Inflammatory macrophage treated with lipopolysaccharide for 4 hours (primary cell): ENCODE measurements at places on chromosomes 3 and 15.

DNA sequence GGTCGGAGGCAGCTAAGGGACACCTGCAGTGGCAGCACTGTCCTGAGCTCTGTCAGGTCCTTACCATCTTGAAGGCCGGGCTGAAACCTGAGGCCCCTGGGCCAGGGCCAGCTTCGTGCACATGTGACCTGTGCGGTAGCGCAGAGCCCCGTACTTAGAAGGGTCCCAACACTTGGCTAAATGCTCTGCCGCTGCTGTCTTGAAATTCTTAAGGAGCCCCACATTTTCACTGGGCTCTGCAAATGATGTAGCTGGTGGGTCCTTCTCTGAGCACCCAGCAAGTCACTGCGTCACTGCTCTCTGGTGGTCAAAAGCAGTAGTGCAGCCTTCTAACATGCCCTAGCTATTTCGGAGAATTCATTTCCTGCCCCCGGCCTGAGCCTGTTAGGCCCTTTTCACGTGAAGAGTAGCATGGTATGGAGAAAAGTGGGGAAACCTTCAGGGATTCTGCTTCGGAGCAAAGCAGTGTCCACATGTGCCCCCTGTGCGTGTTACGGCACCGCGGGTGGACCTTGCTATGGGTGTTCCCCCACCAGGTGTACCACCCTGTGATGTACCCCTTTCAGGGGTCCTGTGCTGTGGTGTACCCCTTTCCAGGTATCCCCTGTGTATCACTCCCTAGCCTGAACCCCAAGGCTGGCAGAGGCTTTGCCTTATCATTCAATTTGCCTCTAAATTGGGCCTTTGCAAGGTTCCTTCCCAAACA lies 79.7 kb downstream of the TMEM266 start:
- peak; percentile 78 for DNase-seq

DNA sequence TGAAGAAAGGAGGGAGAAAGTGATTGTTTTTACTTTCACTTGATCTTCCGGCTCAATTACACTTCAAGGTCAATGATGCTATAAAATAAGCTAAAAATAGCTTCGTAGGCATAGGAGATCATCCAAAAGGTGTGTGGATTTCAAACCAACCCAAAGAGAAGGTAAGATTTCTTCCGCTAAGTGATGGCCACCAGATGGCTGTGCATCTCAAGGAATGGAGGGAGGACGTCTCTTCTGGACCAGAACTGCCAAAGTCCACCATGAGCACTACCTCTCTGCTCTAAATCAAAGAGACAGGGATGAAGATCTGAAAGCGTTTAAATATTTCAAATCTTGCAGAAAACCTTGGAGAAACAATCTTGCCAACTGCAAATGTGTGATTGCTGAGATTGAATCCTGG lies 199.1 kb upstream of the ZPLD1 start:
- DNase-seq = no peak

DNA sequence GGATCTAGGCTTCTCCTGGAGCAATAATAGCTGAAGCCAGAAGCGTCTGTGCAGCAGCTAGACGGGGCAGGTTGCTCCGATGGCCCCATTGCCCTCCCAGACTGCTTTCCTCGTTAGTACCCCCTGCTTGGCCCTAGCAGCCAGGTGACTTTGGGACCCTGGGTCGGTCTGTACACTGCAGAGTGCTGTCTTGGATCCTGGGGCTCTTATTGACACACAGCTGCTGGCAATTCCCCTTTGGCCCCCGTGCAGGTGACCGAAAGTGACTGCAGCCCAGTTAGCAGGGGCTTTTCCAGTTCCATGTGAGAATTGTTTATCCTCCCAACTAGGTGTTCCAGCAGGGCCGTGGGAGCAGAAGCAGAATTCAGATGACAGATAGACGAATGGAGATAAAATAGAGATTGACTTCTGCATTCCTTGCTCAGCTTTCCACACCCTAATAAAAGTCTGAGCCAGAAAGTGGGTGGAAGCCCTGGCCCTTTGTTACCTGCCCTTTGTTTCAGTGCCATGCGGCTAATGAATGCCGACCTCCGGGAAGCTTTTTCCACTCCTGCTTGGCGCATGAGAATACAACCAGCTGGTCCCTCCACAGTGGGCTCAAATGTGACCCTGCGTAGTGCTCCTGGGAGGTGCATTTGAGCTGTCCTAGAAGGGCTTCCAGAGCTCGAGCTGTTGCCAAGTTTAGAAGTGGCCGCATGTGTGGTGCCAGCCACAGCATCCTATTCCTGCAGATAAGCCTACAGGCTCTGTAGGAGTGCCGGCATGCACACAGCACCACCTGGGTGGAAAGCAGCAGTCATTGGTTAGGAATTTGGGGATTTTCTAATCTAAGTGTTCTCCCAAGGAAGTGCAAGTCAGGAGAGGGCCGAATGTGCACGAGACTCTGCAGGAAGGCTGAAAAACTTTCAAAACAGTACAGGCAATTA lies 94.4 kb downstream of the SLCO3A1 start:
- no peak for DNase-seq

GRCh38 chr15:67365994-67366393 lies 111.4 kb downstream of the IQCH start:
- DNase-seq = no peak

DNA sequence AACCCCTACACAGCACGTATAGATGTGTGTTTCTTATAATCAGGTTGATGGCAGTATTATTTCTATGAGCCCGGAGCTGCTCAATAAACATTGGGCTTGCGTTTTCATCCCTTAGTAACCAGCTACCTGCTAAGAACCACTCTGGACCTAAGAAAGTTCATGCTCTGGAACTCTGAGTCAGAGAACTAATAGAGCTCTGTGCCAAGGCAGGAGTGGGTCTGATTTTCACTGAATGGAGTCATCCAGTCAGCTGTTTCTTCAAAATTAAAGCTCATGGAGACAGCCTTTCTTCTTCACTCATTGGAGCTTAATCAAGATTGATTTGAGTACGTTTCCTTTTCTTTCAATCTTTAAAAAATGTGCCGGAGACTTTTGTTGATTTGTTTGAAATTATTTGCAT lies 145.7 kb downstream of the BBX start:
- DNase-seq = no peak

DNA sequence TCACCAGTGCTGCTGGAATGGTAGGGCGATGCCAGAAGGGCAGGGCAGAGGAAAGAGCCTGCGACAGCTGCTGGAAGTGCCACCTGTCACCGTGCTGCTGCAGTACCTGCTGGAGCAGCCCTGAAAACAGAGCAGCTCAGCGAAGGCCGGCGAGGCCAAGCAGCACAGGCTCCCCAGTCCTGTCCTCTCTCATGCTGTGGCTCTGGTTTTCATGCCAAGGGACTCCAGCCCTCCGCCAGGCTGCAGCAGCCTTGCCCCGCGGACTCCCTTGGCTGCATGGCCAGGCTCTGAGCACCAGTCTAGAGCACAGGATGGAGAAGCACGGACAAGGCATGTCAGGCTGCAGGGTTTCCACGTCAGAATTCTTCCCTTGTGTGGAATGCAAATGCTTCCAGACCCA lies 43.9 kb downstream of the ADCY5 start:
- DNase-seq = no peak

DNA sequence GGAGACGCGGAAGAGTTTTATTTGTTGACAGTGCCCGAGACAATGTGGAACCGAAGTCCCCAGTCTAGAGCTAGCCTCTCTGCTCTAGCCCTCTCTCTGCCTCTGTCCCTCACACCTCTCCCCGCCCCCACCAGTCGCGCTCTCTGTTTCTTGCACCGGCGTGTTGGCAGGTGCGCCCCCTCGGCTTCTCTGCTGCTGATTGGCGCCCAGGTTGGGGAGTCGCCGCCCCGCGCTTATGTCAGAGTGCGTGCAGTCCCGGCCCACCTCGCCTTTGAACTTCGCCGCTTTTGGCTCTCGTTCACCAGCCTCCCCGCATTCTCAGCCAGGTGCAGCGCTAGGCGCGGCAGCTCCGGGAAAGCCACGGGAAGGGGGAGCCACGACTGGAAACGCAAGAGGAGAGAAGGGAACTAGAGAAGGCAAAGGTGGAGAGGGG lies at the start of gene SOX14:
SOX14 (plus strand) TSS at position 315 of the 433 bp plus-strand sequence. CDS start 470 bp downstream, outside the sequence.
- no peak for DNase-seq

DNA sequence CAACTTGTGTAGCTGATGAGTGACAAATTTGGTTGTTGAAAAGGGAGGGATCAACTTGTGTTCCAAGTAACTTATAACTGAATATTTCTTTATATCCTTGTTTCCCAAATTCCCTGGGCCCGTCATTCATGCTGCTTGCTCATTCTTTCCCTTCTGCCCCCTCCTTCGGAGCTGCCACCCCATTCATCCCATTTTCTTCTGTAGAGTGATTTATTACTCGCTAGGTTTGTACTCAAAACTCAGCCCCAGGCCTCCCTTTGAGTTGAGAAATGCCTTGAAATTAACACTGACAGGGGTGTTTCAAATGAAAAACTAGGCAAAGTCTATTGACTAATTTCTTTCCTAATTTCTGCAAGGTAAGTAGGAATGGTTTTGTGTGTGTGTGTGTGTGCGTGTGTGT lies 277.4 kb upstream of the SLCO3A1 start:
- DNase-seq = no peak

GRCh38 chr3:151816091-151816604 lies 2.2 kb downstream of the AADAC start:
- no peak for DNase-seq

DNA sequence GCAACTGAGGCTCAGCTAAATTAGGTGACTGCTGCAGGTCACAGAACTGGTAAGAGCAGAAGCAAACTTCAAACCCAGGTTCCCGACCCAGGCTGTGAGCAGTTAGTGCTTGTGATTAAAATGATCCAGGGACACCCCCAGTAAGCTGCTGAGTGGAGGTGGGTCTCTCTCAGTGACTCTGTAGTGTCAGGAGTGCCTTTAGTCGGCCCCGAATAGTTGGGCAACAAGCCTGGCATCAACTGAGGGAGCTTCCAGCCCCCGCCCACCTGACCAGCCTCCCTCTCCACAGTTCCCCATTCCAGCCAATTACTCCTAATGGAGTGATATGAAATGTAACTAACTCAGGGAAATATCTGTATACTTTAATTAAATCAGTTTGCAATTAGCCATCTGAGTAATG lies 168.0 kb upstream of the SMAD3 start:
- DNase-seq = no peak

- DNase-seq = no peak
Measured at GRCh38 chr3:146628671-146629070, 23.5 kb upstream of the PLSCR5 start.

- no peak for DNase-seq
Measured at GRCh38 chr15:64894395-64895056, 17.2 kb upstream of the ANKDD1A start.

DNA sequence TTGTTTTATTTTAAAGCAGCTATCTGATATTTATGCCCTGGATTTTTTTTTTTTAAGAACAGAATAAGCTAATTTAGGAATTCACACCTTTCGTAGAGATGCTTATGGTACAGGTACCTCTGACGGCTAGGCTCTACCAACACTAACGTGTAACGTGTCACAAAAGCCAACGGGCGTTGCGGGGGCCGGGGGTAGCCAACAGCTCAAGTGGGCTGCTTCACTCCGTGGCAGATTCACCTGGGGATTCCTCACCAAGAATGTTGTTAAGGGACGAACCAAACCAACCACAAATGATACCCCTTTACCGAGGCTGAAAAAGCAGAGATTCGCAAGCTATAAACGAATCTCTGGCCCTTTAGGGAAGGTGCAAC lies 1.0 kb downstream of the TMCC1 start:
- peak; percentile 5 for DNase-seq

DNA sequence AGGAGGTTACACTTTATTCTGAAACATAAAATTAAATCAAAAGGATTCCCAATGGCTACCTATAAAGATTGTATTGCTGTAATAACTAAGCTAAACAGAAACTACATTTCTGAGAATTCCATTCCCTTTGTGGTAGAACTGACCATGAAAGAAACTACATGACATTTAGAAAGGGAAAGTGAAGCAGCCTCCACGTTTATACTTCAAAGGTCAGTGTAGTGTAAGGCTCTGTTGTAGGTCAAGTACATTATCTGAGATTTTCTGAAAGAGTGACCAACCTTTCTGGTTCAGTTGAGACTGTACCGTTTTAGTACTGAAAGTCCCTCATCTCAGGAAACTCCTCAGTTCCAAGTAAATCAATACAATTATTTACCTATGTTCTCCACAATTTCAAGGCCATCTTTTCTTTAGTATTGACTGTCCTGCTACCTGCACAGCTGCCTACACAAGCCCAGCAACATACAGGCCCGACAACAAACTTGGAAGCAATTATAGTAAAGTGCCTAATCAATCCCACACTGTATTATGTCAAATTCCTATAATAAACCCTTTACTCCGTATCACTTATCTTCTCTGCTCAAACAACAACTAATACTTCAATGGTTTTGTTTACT lies 343.0 kb downstream of the PLOD2 start:
- no peak for DNase-seq

GRCh38 chr3:156010829-156011228 lies 109.5 kb upstream of the KCNAB1 start:
- DNase-seq = no peak

GRCh38 chr3:156812521-156813335 lies 13.4 kb upstream of the LEKR1 start:
- DNase-seq = peak; percentile 55

DNA sequence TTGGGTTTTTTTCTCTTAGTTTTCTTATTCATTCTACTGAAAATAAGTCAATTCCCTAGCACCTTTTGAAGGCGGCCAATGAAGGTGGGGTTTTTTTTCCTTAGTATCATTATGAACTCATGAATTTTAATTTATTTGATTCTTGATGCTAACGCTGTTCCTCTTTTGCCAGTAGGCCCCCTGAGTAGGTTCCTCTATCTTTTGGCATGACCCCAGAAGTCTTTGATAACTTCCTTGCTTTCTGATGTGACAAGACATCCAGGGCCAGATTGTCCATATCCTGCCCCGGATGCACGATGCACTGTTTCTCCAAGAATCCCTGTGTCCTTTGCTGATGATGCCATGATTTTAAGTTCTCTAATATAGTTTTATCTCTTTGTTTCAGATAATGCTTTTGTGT lies 20.6 kb downstream of the LRRK1 start:
- DNase-seq = peak; percentile 48
